Stimulated activated CD4-positive, alpha-beta T cell treated with anti-CD3 and anti-CD28 coated beads, Interleukin-12 subunit alpha, Interleukin-12 subunit beta, amount 100 ng/mL, for 48 hours (primary cell): ENCODE measurements at places on chromosomes 4 and X.

- no peak for DNase-seq
These were observed 59.0 kb downstream of the APBB2 start for GRCh38 chr4:41155194-41155830.

GRCh38 chr4:157196046-157196445 is 24.5 kb upstream of the GRIA2 start:
- no peak for DNase-seq

GRCh38 chr4:38354872-38355271 is 309.1 kb upstream of the KLF3 start:
- DNase-seq = no peak

DNA sequence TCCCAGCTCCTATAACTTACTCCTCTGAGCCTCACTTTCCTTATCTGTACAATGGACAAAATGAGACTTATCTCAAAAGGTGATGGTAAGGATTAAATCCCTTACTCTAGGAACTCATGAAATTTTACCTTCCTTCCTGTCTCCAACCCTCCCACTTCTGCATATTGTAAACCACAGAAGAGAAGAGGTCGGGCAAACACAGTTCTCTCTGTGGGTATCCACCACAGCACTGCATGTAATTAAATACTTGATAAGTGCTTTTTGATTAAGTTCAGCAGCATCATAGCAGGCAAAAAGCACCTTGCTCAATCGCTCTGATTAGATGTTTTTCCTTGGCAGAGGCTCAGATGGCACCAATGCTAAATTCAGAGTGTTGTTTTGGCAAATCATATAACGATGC is 17.3 kb upstream of the TMEM192 start:
- no peak for DNase-seq

DNA sequence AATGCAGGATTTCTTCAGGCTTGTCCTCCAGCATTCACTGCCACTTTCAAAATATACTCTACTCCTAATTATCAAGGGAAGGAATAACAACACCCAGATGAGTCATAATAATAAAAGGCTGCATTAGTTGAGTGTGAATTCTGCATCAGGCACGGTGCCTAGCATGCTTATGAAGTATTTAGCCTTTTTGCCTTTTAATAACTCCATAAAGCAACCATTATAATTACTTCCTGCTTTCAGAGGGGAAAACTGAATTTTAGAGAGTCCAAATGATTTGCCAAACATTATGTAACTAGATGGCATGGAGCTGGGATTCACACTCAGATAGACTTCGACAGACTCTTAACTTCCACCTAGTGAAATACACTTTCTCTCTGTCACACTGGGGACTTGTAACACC is 2365.5 kb downstream of the PCDH7 start:
- no peak for DNase-seq

GRCh38 chr4:24322511-24322910 is 261.8 kb downstream of the DHX15 start:
- no peak for DNase-seq

DNA sequence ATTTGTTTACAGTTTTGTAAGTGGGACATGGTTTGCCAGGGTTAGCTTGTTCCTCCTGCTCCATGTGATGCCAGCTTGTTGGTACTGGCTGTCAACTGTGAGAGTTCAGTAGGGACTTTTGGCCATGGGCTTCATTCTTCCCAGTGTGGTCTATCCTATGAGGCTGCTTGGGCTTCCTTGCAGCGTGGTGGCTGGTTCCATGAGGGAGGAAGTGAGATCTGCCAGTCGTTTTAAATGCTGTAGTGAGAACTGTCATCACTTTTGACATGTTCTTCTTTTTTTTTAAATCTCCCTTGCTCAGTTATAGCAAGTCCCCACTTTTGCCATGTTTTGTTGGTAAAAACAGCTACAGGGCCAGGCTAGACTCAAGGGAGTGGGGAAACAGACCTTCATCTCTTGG is 15.9 kb downstream of the NSD2 start:
- no peak for DNase-seq

- DNase-seq = no peak
These were observed 225.2 kb downstream of the MID1 start for GRCh38 chrX:10395179-10395578.
